ENCODE measurements at places on chromosomes 7 and 10.

GRCh38 chr7:18315241-18315640 lies 180.3 kb upstream of the HDAC9 start:
- DNase-seq: no peak

- DNase-seq: no peak
Observed at GRCh38 chr7:2639181-2639681, 7.4 kb downstream of the TTYH3 start.

DNA sequence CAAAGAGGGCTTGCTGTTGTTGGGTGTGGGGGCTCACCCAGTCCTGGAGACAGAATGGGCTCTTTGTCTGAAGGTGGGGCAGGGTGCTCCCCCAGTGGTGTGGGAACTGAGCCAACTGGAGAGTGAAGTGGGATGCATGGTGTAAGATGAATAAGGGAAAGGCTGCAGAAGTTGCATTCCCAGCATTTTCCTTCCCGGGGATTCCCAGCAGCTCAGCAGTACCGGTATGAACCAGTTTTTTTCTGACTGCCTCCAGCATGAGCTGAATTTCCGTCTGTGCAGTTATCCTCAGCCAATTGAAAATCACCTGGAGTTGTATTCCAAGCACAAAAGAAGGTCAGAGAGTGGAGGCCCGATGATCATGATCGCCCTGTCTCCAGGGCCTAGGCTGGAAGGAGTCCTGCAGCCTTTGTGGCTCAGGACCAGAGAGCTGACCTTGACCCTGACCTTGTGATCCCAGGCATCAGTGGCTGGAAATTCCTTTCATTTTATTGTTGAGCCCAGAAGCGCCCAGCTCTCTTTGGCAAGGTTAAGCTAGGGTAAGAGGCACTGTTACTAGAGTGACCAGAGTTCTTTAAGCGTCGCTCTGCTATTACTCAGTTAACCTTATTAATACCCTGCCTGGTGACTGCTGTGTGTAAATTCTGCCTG lies 33.4 kb downstream of the OGDH start:
- no peak for DNase-seq

DNA sequence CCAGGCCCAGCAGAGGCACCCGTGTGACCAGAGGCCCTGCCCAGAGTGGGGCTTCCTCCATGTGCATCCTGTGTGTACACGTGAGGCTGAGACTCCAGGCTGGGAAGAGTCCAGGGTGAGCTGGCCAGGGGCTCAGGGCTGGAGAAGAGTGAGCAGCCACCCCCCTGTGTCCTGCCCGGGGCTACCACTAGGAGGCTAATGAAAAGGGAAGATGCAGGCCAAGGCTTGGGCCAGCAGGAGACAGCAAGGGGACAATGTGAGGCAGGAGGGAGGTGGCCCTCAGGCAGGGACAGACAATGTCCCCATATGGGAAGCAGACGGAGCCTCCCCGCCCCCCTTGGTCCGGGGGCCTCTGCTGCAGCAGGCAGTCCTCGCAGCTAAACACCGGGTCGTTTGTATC lies 102.0 kb downstream of the HIF1AN start:
- no peak for DNase-seq

DNA sequence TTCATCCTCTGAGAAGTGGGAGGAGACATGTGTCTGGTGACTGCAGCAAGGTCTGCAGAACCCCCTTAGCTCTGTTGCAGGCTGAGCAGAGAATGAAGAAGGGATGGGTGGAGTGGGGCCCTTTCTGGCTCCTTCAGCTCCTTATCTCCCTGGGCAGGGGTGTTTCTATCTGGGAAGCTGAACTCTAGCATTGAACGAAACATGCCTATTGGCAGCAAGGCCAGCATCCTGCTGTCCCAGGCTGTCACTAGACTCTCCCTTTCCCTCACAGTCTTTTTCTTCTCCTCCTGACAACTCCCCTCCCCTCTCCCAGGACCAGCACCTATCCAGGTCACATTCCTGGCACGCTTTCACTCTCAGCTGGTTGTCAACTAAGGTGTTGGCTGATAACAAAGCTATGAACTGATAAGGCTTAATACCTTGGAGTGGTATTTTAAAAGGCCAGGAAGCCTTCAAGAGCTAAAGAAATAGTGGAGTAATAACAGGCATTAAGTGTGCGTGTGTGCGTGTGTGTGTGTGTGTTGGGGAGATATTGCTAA lies 128.8 kb upstream of the FZD8 start:
- DNase-seq: no peak

DNA sequence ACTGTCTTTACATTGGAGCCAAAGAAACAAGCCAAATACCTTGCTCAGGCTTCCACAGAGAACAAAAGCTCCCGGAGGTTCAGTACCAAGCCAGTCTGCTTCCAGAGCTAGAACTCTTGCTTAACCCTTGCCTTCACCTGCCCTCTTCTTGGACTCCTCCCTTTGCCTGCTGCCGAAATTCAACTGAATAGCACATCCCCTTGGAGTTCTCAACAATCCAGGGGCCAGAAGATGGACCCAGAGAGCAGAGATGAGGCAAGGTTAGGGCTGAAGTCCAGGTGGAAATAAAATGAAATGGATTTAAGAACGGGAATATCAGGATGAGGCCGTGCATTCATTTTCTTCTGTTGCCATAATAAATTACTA lies 876 bp upstream of the PIK3AP1 start:
- DNase-seq: no peak

DNA sequence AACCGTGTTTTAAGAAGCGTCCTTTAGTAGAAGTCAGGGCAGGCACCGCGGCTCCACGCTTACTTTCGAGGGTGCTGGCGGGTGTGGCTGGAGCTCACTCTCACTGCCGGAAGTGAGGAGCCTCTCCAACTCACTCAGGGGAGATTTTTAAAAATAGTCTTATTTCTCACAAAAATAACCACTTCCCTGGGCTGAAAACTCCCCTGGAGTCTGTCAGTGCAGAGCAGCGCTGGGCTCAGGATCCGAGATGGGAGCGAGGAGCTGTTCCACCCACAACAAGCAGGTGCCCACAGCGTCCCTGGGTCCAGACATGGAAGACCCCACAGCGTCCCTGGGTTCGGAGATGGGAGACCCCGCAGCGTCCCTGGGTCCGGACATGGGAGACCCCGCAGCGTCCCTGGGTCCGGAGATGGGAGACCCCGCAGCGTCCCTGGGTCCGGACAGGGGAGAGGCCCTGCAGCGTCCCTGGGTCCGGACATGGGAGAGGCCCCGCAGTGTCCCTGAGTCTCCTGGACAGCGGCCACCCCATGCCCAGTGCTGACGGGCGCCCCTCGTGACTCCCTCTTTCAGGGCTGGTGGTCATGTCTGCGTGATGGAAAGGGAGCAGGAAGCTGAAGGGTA lies 51.2 kb downstream of the VIPR2 start:
- no peak for DNase-seq

DNA sequence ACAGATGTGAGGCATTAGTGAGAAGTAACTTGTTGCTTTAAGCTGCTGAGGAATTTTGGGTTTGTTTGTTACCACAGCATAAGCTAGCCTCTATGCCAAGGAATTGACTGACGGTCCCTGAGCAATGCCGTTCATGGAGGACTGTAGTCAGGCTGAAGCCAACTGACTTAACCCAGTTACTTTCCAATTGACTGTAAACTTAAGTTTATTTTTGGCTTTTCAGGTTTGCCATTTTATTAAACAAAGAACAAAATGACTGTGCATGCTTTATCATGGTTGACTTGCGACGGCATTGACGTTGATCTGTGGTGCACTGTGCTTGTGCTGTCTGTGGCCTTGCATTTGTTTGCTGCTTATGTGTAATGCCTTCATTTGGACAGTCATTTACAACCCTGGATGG lies 53.5 kb downstream of the DNAJB9 start:
- DNase-seq: no peak

- no peak for DNase-seq
Observed at GRCh38 chr10:45239642-45240041, 75.8 kb downstream of the OR13A1 start.

DNA sequence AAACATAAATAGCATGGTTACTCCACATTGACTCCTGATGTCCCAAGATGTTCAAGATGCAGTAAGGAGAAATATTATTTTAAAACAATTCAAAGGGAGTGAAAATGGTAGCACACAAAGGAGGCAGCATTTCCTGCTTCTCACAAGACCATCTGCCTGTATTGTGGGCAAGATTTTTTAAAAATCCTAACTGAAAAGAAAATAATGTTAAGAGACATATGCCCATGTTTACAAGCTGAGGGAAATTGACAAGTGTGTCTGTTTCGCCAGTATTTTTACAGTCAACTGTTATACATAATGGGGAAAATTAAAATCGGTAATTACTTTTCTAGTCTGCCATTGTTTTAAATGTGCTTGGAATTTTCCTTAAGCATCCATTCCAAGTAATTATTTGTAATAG lies 646.2 kb upstream of the C7orf33 start:
- no peak for DNase-seq

- no peak for DNase-seq
Observed at GRCh38 chr10:77111611-77112550, 525.7 kb downstream of the KCNMA1 start.

DNA sequence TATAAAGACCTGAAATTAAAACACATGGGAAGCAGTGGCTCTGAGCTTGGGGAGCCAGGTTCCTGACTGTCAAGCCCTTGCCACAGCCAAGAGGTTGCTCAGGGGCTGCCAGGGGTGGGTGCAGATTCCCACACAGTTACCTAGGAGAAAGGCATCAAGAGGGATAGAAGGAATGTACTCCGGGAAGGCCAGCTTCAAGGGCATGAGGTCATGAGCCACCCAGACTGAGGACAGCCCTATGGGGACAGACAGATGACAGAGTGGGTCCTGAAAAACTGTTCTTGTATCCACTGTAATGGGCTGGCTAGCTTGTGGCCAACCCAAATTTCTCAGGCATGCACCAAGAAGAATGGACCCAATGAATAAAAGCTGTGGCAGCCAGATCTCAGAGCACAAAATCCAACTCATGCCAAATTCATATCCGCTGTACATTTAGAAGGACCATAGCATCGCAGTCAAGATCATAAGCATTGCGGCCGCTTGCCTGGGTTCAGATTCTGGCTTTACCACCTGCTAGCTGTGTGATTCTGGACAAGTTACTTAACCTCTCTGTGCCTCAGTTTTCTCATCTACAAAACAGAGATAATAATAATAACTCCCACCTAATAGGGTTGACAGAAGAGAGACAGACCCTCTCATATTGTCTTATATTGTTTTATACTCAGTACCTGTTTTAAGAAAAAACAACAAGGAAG lies 44.9 kb upstream of the KCNMA1 start:
- DNase-seq: no peak

GRCh38 chr7:129748356-129749109 lies 137.0 kb downstream of the NRF1 start:
- no peak for DNase-seq

GRCh38 chr7:75835688-75836285 lies 22.2 kb upstream of the CCL24 start:
- no peak for DNase-seq

- peak; percentile 59 for DNase-seq
Observed at GRCh38 chr7:44977304-44977958, 1.4 kb downstream of the MYO1G start.

GRCh38 chr7:153430931-153431330 lies 621.3 kb upstream of the DPP6 start:
- DNase-seq: no peak

GRCh38 chr10:88390041-88390440 lies 193.1 kb downstream of the RNLS start:
- DNase-seq: no peak

DNA sequence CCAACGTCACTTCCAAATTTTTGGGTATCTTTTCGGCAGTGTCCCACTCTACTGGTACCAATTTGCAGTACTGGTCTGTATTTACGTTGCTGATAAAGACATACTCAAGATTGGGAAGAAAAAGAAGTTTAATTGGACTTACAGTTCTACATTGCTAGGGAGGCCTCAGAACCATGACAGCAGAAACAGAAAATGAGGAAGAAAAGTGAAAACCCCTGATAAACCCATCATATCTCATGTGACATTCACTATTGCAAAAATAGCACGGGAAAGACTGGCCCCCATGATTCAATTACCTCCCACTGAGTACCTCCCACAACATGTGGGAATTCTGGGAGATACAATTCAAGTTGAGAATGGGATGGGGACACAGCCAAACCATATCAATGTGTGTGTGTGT lies 364.0 kb upstream of the KCND2 start:
- DNase-seq: no peak

DNA sequence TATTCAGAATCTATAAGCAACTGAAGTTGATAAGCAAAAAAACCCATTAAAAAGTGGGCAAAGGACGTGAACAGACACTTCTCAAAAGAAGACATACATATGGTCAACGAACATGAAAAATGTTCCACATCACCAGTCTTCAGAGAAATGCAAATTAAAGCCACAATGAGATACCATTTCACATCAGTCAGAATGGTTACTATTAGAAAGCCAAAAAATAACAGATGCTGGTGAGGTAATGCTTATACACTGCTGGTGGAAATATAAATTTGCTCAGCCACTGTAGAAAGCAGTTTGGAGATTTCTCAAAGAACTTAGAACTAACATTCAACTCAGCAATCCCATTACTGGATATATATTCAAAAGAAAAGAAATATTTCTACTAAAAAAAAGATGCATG lies 332.8 kb upstream of the PLXDC2 start:
- no peak for DNase-seq

GRCh38 chr10:11793762-11794479 lies 29.2 kb upstream of the PROSER2 start:
- no peak for DNase-seq

GRCh38 chr10:10056961-10057360 lies 960.7 kb upstream of the CELF2 start:
- no peak for DNase-seq

- DNase-seq: no peak
Observed at GRCh38 chr10:120422457-120422856, 34.6 kb upstream of the PLPP4 start.

GRCh38 chr7:7707246-7707645 lies 11.2 kb downstream of the RPA3 start:
- DNase-seq: no peak

DNA sequence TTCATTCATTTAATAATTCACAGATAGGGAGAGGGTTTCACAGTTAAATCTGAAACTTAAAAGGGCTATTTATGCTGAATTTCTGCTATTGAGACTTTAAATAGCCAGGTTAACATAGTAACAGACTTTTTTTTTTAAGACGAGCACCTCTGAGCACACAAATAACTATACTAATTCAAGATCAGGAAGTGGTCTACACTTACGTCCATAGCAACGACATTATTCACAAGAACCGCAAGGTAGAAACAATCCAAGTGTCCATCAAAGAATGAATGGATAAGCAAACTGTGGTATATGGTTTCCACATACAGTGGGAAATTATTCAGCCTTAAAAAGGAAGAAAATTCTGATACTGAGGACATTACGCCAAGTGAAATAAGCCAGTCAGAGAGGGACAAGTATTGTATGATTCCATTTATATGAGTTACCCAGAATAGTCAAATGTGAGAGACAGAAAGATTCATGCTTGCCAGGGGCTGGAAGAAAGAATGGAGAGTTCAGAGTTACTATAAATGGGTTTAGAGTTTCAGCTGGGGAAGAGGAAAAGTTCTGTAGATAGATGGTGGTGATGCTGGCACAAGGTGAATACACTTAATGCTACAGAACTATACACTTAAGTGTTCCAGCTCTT lies 140.3 kb upstream of the LAMB4 start:
- DNase-seq: no peak

DNA sequence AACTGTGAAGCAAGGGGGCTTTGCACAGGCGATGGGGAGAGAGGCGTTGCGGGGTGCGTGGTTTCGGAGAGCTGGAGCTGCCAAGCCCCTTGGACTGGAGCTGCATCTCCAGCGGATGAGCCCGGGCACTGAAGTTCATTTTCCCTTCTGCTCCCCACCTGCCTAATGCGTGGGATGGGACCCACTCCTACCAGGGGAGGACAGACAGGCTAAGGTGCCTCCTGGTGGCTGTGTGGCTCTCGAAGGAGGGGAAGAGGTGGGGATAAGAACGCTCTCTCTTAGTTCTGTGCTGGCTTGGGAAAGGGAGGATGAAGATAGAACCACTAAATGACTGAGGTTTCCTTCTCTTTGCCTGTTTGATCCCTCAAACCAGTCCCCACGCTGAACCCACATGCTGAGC lies 177.6 kb upstream of the PITRM1 start:
- DNase-seq: no peak
